ENCODE measurements at places on chromosomes 11 and 22. TPM values are rescaled to one million over a fixed set of nuclear protein-coding genes. Genes with fewer than 3 reads are reported as not detected.

USP2 gene
- polyA plus RNA-seq, result 10.1 TPM

KRTAP5-10 gene
- polyA plus RNA-seq, result not detected

DNA sequence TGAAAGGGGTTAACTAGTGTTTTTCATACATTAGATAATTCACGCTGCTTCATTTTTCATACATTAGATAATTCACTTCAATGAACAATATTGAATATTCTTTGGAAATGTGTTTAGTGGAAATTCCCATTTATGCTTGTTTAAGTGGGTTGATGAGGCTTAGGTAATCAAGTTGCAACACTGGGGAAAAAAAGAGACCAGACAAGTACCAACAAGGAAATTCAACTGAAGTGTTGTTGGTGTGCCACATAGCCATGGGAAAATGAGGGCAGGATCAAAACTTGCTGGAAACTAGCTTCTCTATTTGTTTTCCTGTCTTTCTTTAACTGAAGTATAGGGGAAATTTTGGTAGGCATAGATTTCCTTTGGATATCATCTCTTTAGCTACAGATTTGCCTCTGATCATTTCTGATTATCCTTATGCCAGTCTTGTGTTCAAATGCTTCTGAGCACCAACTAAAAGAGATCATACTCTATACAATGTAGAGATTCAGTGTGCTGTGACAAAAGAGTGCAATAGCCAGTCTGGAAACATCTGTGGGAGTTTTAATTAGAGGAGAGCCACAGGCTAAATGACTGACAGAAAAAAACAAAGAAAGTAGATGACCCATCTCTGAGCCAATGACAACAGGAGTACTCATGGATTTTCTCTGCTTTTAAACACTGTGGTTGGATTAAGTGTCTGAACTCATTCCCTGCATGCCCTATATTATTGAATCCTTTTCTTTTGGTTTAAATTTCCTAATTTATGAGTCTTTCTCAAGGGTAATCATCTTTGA lies 67.6 kb upstream of the CTSC start:
- no peak for DNase-seq

GRCh38 chr11:121067026-121067425 lies 34.0 kb upstream of the TECTA start:
- DNase-seq, result no peak

DNA sequence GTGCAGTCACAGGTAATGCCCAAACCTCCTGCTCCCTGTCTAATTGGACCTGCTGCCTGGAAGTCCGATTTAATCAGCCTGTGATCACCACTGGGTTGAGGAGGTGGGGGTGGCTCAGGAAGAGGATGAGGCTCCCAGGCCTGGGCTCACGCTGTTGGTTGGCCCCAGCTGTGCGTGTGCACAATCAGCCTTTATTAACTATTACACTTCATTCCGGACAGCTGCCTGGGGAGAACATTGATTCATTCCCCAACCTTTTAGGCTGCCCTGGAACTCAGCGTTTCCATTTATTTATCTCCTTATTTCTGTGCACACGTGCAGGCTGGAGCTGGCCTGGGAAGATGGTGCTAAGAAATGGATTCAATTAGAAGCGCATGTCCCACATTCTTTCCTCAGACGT lies 123.4 kb downstream of the DSCAML1 start:
- DNase-seq, result no peak

GRCh38 chr11:35343033-35343598 lies 76.2 kb downstream of the SLC1A2 start:
- DNase-seq, result no peak

GRCh38 chr11:36306888-36307287 lies 10.8 kb downstream of the PRR5L start:
- DNase-seq, result no peak
